ENCODE measurements at places on chromosomes 5 and 9.

DNA sequence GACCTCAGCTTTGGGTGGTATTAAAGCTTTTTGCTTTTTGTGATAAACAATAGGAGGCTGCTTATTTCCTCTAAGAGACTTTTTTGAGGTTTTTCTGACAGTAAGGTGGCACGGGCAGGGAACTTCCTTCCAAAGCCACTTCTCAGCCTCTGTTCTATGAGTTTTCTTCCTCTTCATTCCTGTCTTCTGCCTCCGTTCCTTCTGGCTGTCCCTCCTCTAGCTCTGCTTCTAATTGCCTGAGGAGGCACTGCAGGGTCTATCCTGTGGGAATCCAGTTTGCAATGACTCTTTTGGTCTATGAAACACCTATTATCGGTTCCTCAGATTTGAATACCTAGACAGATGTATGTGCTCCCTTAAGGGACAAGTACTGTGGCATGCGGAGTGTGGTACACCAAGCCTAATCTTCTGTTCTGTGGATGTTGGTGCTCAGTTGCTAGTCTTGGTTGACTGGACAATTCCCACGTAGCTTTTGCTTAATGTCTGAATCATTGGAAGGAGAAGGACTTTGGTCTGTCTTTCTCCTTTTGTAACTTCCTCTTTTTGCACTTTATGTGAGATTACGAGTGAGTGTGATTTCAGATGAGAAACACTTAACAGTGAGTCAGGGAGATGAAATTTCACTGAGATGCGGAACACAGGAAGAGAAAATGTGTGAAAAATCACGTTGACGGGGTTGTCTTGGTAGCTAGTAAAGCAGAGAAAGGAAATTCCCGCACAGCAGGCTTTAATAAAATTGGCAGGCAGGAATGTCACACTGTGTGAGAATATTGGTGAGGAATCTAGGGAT lies 305.2 kb downstream of the EFNA5 start:
- DNase-seq: no peak

DNA sequence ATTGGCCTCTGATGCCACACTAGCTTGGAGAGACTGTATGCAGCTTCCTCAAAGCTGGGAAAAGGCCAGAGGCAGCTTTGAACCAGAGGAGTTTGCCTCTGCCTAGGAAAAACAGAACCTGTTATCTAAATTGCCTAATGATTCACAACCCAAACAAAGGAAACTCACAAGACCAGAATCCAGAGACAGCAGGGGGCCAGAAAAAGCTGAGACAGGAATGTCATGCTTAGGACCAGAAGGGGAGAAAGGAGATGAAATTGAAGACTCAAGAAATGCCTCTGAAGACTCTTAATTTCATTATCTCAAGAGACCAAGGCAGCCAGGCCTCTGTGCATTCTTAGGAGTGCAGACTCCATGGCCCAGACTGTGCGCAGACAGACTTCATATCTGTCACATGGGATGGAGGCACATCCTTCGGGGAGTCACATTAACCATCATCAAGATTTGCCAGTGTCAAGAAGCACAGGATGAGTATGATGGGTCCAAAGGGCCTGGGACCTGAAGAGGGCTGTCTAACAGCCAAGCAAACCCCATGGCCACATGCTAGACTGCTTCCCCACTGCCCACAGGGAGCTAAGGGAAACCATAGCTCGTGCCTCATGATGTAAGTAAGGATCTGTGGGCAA lies 57.3 kb downstream of the ARSB start:
- peak; percentile 84 for DNase-seq

GRCh38 chr9:76615177-76615603 lies 149.0 kb upstream of the PCA3 start:
- DNase-seq: peak; percentile 21

DNA sequence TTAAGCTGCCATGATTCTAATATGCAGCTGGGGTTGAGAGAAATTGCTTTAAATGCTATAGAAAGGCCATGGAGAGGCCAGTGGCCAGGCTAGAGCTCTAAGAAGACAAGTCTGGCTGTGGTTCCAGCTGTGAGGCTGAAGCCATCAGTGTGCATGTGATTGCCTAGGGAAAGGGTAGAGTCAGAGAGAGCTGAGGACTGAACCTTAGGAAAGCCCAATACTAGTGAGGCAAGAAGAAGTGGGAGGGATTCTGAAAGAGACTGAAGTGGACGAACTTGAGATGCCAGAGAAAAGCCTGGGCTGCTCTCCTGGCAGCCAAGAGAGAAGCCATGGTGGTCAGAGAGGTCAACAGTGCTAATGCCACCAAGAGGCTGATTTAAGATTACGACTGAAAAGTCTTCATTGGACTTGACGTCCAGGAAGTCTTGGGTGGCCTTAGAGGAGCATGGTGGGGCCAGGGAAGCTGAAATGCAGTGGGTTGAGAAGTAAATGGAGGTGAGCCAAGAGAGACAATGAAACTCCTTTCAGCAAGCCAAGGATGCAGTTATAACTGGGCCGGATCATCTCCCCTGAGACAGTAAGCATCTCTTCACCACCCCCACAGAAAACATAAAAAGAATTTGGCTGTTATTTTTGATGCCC lies 133.2 kb downstream of the TMEM174 start:
- DNase-seq: no peak

DNA sequence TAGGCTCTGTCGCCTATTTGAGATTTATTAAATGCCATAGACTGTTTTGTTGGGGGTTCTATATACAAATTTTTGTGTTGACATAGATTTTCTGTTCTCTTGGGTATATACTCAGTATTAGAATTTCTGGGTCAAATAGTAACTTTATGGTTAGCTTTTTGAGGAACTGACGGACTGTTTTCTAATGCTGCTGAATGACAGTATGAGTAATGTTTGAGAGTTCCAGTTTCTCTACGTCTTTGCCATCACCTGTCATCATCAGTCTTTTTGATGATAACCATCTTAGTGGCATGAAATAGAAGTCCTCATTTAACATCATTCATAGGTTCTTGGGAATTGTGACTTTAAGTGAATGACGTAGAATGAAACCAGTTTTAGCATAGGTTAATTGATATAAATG lies 60.1 kb downstream of the CCDC171 start:
- no peak for DNase-seq

DNA sequence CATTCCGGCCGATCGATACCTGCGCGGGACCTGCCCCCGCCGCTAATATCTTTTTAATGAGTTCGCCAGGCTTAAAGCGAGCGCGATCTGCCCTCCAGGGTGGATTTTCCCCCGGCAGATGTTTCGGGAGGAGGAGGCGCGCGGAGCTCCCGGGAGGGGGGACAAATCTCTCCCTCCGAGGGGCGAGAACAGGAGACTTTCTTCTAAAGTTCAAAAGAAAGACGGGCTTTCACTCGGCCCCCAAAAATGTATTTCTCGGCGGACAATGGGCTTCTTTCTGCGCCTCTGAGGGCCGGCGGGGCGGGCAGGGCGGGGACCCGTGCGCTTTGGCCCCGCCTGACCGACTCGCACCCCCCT lies 4.1 kb upstream of the PRDM12 start:
- DNase-seq: no peak

DNA sequence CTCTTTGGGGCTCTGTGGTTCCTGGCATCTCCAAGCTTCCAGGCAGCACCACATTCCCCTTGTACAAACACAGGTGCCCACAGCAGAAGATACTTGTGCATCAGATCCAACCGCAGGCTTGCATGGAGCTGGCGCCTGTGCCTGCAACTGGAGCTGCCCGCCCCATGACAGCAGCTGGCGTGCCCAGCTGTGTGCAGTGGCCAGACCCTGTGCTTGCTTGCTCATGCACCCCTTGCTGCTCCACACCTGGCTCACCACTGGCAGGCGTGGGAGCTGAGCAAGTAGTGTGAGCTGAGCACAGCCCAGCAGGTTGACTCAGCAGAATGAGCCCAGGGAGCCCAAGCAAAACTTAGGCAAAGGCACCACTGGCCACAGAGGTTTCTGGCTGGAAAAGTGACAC lies 84.4 kb upstream of the STARD4 start:
- no peak for DNase-seq

GRCh38 chr5:14362491-14362890 lies 219.1 kb upstream of the OTULINL start:
- DNase-seq: no peak

- peak; percentile 37 for DNase-seq
Observed at GRCh38 chr9:20023961-20024571, 235.2 kb upstream of the SLC24A2 start.

Measured in IMR-90 (cell line).